ENCODE measurements at places on chromosomes 4 and X.

- DNase-seq: no peak
Observed at GRCh38 chr4:74805601-74806000, 11.3 kb upstream of the BTC start.

DNA sequence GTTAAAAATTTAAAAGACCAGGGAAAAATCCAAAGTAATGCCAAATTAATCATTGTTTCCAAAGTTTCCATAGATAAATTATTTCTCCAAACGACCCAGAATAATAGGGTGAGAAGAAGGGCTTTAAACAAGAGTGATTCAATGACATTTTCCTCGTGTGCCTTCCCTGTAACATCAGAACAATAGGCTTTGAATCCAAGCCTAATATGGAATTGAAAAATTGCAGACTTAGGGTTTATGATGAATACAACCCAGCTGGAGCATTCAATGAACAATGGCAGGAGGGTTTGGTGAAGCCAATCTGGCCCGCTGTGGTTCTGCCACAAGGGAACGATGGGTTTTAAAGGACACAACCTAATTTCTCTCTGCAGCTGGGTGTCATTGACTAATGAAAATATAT lies 94.2 kb downstream of the CBLL2 start:
- DNase-seq: no peak

DNA sequence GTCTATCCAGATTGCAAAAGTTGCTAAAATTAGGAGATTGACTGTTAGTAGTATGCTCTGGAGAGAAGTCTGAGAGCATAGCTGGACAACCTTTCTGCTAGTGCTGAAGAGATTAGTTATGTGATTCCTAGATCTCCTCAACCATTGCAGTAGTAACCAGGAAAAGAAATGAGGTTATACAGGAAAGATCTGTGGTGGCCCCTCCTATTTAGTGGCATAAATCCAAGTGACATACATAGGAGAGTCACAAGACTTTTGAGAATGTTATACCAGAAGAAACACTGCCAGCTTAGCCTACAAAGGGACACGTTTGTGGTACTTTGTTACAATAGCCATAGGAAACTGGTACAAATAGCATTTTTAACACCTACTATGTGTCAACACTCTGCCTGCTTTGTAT lies 105.2 kb downstream of the ATP10D start:
- no peak for DNase-seq

DNA sequence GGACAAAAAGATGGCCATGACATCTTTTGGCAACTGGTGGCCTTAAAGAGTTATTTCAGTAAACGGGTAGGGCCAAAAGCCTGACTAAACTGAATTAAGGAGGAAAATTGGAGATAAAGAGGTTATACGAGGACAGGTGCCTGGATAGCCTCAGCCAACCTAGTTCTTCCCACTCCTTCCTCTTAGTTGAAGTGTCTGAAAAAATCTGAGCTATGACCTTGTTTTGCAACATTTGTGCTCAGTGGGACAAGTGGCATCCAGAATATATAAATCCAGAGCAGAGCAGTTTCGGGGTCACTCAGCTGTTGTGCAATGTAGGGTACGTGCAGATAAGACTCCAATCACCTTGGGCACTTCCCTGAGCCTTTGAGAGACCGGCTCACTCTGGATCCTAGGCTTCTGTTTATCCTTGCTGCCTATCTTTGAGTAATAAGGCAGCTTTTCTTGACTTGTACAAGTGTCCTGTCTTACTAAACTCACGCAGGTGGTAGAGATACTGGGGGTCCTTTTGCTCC lies 50.2 kb upstream of the MORC4 start:
- DNase-seq: no peak

DNA sequence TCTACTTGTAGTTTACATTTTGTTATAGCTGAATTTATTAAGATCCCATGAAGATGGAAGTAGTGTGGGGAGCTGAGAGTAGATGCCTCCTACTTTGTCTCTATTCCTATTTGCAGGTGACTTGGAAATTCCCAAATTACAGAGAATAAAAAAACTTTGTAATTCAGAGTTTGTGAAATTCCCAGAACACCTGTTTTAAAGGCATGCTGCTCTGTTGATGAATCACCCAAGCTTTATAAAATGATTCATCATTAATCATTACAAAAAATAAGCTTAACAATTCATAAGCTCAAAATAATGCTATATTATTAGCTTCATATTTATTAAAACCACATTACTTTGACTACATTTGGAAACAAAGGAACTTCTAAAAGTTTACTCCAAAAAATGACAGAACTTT lies 856.3 kb downstream of the RPA4 start:
- no peak for DNase-seq

DNA sequence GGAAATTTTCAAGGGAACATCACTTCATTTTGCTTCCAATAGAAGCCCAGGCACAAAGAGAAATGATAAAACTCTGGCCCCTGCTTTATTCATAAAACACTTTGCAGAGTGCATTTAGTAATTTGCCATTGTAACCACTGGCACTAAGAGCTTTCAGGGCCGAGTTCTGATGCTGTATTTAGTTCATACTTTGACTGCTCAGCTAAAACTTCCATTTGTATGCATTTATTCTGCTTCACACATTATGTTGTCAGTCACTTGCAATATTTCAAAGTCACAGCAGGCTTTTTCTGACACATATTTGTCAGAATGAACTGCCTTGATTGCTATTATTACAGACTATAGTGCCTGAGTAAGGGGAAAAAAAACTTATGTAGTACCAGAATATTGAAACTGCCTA lies 174.3 kb upstream of the ATOH1 start:
- DNase-seq: no peak

DNA sequence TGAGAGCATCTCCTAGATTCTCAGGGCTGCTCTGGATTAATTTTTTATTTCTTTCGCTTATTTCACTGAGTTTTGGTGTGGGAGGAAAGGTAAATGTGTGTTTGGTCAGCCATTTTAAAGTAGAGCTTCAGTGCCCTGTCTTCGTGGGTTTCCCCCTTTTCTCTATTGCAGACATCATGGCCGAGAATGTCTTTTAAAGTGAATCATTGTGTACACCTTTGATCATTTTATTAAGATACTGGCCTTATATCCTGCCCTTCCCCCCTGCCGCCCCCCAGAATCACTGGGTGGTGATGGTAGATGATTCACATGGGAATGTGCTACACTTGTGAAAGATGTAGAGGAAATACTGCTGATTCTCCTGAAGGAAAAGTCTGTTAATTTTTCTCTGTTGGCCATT lies 23.8 kb downstream of the CDKL5 start:
- no peak for DNase-seq

GRCh38 chr4:242121-242848 lies 63.0 kb downstream of the ZNF732 start:
- peak; percentile 26 for DNase-seq

All from femur (tissue), 1 donor.